ENCODE measurements at places on chromosomes 2 and 18.

GRCh38 chr18:76359909-76360308 is 135.1 kb downstream of the ZNF516 start:
- no peak for DNase-seq

DNA sequence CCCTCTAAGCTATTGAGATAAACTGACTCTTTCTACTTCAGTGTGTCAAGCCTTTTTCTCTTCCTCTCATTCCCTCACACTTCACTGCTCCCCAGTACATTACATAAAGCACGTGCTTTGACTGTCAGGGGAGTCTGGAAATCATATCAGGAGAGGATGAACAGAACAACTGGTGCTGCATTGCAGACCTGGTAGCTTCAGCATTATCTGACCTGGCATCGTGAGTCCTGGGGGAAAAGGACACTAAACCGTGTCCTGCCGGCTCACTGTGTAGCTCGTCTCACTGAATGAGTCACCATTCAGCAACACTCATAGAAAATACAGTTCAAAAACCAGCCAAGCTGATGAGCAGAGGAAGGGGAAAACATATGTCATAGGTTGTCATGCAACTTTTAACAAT is 108.5 kb upstream of the UNC80 start:
- no peak for DNase-seq

GRCh38 chr2:111231532-111232252 is 111.0 kb downstream of the BCL2L11 start:
- no peak for DNase-seq

DNA sequence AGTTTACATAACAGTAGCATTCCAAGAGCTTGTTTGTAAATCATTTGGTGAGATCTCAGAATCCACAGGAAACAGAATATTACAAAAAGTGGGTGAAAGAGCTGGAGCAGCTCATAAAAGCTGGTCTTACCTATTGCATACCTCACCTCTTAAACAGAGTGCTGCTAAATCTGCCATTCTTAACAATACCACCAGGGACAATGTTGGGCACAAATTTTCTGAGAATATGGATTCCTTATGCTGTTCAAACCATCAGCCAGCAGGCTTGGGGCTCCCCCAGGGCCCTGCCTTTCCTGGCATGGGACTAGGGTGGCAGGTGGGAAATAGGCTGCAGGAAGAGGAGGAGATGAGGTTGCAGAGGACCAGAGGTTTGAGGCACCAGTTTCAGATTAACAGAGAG is 55.6 kb downstream of the TGFA start:
- DNase-seq, result no peak

GRCh38 chr18:62848946-62849345 is 133.6 kb downstream of the PHLPP1 start:
- no peak for DNase-seq

GRCh38 chr2:120392923-120393322 is 47.0 kb downstream of the INHBB start:
- no peak for DNase-seq

- DNase-seq, result no peak
These were observed 68.2 kb downstream of the GLI2 start for GRCh38 chr2:120803764-120804335.

GRCh38 chr2:233029321-233029720 is 3.2 kb upstream of the NEU2 start:
- no peak for DNase-seq

DNA sequence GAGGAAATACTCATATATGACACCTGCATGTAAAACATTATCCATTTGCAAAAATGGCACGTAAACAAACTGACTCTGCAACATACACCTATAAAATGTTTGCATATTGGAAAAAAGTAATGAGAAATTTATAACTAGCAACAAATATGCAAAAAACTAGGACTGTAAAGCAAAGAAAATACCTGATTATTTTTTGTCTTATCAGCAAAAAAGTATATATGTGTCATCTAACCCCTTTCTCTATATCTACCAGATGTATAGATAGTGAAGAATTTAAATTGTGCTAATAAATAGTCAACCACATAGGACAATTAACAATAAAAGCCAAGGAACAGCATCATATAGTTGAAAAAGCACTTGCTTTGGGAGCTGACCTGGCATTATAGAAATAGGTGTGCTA is 543.8 kb downstream of the LRP1B start:
- DNase-seq, result no peak

DNA sequence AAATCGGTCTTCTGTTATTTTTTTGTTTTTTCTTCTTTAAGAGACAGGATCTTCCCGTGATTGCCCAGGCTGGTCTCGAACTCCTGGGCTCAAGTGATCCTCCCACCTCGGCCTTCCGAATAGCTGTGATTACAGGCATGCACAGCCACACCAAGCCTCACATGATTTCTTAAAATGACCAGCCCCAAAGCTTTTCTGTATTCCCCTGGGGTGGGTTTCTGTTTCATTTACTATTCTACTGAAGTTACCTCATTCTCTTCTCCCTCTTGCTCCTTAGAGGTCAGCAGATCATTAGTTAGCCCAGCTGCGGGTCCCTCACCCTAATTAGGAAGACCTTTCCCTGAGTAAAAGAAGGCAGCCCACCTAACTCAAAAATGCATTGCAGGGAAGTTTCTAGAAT is 27.6 kb downstream of the SLC1A4 start:
- peak; percentile 87 for DNase-seq

- no peak for DNase-seq
These were observed 88.7 kb downstream of the TFCP2L1 start for GRCh38 chr2:121196132-121196848.

GRCh38 chr2:176464886-176465564 is 195.8 kb downstream of the MTX2 start:
- no peak for DNase-seq

- DNase-seq, result no peak
These were observed 872.2 kb upstream of the NXPH2 start for GRCh38 chr2:139652385-139652784.

DNA sequence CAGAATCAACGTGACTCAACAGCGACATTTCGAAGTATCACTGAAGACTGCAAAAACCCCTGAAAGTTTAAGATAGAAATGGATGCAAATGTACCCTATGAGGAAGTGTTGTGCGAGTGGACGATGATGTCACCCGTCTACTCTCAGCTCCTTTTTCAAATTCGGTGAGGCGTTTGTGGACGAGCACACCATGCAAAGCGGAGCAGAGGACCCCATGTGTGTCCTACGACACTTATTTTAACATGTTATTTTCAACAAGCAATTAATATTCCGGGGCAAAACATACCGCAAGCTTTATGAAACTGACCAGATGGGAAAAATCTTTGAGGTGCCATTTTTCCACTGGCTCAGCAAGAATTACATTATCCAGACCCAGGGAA is 2.0 kb downstream of the PXDN start:
- no peak for DNase-seq

DNA sequence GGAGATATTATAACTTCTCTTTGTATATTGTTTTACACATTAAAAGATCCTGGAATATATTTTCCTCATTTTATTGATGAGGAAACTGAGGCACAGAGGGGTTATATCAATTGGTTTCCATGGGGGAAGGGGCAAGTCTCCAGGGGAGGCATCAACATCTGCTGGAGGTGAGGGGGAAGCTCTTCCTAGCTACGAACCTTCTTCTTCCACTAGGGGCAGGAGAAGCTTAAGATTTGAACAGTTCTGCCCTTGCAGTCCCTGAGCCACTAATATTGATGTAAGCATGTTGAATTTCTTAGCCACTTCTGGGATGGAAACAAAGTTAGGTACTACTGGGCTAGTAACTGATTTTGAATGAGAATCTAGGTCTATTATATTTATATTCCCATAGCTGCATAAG is 140.1 kb upstream of the AQP4 start:
- DNase-seq, result no peak

- DNase-seq, result peak; percentile 65
These were observed 18.3 kb upstream of the CXCR4 start for GRCh38 chr2:136135921-136136906.

GRCh38 chr2:121408641-121409040 is 122.0 kb upstream of the RNU4ATAC start:
- DNase-seq, result no peak

GRCh38 chr2:70516596-70516995 is 37.0 kb downstream of the TGFA start:
- DNase-seq, result peak; percentile 87

GRCh38 chr2:56232912-56233311 is 49.1 kb downstream of the CCDC85A start:
- no peak for DNase-seq

GRCh38 chr2:48844417-48845155 is 89.1 kb upstream of the LHCGR start:
- no peak for DNase-seq

GRCh38 chr2:153770359-153770991 is 101.2 kb upstream of the GALNT13 start:
- no peak for DNase-seq

GRCh38 chr2:11996618-11997017 is 250.2 kb downstream of the LPIN1 start:
- DNase-seq, result no peak

- no peak for DNase-seq
These were observed 308.8 kb upstream of the LYPD1 start for GRCh38 chr2:132978840-132979239.

- DNase-seq, result no peak
These were observed 181.7 kb upstream of the SH3BP4 start for GRCh38 chr2:234770031-234770506.

DNA sequence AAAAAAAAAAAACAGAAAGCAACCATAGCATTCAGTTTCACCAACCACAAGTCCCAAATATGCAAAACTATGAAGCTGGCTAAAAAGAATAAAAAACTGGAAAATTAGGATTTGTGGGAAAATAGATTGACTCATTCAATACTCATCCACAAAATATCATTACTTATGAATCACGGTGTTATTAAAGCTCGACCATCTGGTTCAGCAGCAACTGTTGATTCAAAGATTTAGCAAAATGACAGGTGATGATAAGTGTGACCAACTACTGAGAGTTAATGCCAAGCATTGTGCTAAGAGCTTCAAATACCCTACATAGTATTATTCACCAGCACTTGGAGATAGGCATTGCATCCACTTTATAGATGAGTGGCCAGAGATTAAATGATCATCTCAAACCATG is 26.2 kb upstream of the XDH start:
- DNase-seq, result no peak

- no peak for DNase-seq
These were observed 91.0 kb downstream of the LIMS1 start for GRCh38 chr2:108625186-108625827.

Data from suppressor macrophage treated with lipopolysaccharide for 1 hour (primary cell).